ENCODE measurements at places on chromosomes 4 and X.

- no peak for DNase-seq
Observed at GRCh38 chr4:73872316-73873108, 3.3 kb downstream of the CXCL1 start.

DNA sequence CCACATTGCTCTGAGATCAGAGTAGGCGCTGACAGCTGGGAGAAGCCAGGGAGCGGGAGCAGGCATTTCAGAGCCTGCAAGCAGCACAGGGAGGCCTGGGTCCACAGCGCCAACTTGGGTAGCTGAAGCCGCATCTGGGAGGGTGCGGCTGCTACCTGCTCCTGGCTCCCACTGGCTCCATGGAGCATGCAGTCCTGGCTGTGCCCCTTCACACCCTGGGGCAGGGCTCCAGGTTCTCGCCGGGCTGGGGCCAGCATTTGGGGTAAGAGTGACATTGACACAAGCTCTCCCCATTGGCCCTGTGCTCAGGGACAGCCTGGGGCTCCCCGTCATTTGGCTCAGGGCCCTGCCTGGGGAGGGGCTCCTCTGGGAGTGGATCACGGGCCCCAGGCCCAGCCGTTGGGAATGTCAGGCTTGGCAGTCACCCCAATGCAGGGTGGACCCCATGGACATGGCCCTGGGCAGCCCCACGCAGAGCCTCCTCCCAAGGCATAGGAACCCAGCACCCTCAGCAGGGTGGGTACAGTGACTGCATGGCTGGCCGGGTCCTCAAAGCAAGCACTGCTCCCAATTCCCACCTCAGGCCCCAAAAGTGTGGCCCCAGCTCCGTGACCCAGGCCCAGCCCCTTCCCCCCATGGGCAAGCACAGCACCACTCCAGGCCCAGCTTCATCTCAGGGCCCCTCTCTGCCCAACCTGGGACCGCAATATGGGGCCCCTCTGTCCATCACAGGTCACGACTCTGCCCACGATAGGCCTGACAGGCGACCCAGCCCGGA lies 82.4 kb downstream of the PRDM5 start:
- DNase-seq = no peak

- no peak for DNase-seq
Observed at GRCh38 chr4:3514221-3514780, 17.9 kb downstream of the LRPAP1 start.

DNA sequence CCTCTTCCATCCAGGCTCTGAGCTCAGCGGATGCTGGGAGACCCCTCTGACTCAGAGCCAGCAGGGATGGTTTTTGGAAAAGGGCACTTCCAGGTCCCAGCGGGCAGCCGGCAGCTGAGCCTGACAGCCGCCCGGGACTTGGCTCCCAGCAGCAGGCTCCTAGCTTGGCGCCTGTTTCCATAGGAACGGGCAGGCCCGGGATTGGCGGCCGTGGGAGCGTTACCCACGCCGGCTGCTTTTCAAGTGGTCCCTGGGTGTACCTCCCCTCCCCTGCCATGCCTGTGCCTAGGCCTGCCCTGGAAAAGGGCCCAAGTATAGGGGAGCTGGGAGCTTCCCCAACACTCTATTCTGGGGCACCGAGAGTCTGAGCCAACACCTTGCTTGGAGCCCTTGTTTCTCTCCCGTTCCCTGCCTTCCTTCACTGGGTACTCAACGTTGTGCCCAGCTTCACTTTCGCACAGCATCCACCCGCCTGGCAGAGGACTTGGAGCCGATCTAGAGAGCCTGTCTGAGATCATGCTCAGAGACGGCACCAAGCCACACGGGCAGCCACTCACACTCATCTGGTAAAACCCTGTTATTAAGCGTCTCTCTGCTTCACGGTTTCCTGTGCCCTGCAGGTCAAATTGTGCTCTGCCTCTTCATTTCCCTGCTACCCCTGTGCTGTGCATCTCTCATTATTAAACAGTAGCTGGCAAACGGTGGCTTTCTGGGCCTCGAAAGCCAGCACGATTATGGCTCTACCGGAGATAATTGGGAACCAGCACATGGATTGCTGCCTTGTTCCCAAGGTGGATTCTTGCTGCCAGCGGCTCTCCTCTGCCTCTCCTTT lies 521.5 kb downstream of the BCOR start:
- DNase-seq = peak; percentile 60

DNA sequence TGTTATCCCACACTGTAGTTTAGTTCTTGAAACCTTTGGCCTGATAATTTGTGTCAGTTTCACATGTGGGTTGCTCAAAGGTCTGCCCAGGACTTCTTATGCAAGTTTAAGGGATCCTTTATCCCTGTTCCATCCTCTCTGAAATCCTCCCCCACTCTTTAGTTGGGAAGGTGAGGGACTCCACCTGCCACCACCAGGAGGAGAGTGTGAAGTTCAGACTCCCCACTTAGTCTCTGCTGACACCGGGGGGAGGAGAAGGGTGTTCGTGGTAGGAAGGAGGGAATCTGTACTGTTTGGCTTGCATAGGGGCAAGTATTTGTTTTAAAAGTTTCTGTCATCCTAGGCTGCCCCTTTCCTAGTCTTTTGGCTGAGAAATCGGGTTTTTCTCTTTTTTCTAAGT lies 211.8 kb downstream of the PPP4R3C start:
- no peak for DNase-seq

- peak; percentile 54 for DNase-seq
Observed at GRCh38 chrX:13463608-13464007, 105.8 kb upstream of the EGFL6 start.

- no peak for DNase-seq
Observed at GRCh38 chrX:120311727-120312063, 434 bp upstream of the TMEM255A start.

GRCh38 chr4:79385641-79386040 lies 22.4 kb downstream of the GK2 start:
- no peak for DNase-seq

DNA sequence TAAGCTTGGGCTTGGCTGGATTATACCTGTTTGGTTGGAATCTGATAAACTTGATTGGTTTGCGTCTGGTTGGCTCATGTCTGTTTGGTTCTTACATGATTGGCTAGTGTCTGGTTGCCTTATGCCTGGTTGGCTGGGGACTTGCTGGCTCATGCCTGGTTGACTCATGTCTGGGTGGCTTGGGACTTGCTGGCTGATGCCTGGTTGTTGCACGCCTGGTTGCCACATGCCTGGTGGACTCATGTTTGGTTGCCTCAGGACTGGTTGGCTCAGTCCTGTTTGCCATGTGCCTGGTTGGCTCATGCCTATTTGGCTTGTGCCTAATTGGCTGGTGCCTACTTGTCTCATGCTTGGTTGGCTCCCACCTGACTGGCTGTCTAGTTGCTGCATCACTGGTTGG lies 104.5 kb downstream of the APOOL start:
- DNase-seq = no peak

DNA sequence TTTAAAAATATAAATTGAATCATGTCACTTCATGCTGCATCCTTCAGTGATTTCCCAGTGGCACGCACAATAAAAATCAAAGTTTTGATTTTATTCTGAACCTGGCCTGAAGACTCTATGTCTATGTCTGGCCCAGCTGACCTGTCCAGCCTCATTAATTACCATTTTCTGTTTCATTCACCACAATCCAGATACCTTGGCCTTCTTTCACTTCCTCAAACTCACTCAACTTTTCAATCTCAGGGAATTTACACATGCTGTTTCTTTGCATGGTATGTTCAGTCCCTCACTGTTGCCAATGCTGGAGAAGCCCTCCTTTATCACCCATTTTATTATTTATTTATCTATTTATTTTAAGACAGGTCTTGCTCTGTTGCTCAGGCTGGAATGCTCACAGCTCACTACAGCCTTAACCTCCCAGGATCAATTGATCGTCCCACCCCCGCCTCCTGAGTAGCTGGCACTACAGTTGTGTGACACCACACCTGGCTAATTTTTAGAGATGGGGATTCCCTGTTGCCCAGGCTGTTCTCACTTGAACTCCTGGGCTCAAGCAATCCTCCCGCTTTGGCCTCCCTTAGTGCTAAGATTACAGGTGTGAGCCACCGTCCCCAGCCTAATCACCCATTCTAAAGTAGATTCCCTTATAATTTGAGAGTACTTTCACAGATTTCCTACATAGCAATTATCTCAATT lies 43.1 kb downstream of the ZGRF1 start:
- DNase-seq = no peak

Data from islet precursor cell (in vitro differentiated cells).